ENCODE measurements at places on chromosomes 5 and 9.

DNA sequence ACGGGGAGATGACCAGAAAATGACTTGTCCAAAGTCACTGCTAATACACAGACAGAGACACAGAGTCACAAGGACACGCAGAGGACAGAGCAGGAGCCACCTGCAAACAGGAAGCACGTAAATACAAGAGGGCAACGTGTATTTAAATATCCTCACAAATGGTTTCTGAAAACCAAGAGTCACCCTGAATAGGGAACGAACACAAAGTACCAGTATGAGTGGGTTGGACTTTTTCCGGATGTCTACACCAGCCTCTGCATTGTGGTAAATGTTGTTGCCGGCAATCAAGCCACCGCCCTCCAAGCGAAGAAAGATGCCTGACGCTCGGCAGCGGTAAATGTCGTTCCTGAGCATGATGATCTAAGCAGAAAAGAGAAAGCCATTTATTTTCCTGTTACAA lies 44.5 kb downstream of the FBXO10 start:
- peak; percentile 53 for DNase-seq

- DNase-seq, result no peak
Observed at GRCh38 chr9:135381762-135382310, 97.7 kb upstream of the PPP1R26 start.

DNA sequence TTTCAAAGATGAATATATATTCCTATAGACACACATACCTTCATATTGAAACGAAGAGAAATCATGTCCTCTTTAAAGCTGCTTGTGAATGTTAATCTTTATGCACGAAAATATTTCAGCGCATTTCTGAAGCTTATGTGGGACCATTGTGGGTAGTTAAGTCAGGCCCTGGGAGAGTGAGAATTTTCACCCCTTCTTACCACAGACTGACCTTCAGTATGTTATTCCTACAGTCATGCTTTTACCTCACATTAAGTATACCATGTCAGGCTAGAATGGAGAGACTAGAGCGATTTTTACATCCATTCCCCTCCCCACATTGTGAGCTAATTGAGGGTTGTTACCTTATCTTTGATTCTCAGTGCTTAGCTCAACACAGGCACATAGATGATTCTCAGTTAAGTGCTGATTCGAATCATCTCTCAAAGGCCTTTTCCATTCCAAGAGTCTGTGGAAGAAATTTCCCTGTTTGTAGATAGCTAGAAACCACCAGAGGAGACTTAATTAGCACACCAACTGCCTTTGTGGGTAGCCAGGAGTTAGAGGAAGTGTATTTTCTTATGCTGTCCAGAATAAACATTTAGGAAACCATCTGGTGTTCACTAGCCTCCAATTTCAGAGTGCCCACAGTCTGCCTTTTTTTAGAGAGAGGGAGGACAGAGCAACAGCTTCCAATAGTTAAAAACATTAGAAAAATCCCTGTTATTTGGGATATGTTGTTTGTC lies 110.5 kb downstream of the MEGF10 start:
- DNase-seq, result no peak

DNA sequence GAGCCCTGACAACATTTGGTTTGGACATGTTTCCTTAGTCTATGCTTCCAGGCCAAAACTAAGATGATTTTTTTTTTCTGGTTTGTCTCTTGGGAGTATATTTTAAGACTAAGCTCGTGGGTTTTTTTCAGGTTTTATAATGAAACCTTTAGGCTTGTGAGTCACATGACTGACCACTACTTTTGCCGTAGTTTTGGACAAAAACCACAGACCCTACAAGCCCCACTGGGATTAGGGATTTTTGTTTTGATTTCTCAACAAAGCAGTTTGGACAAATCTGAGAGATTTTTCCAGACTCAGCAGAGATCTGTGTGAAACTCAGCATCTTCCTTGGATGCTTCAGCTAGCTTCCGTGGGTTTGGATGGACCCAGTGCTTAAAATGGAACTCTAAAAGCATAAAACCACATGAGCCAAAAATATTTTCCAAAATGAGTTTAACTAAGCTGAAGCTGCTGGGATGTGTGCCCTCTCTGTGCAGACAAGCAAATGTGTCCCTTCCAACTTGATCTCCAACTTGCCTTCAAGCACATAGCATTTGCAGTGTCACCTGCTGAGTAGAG lies 70.3 kb upstream of the SMIM15 start:
- no peak for DNase-seq

DNA sequence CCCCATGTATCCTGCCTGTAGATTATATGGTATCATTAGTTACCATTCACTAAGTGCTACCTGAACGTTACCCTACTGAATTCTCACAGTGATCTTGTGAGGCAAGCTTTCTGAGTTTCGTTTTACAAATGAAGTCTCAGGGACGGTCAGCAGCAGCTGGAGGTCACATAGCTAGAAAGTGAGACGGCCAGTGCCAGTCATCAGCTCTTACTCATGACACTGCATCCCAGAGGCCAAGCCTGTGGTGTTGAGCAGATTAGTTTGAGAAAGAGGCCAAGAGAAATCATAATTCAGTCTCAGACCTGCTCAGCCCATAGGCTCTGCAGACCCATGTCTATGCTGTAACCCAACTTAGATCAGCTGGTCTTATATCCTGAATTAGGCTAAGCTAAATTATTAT lies 95.7 kb upstream of the EGFLAM start:
- no peak for DNase-seq

GRCh38 chr9:135926402-135927194 lies 19.3 kb upstream of the CAMSAP1 start:
- DNase-seq, result peak; percentile 97

GRCh38 chr9:137431416-137431931 lies 8.3 kb downstream of the NOXA1 start:
- DNase-seq, result no peak

- no peak for DNase-seq
Observed at GRCh38 chr9:125492719-125493118, 214.3 kb downstream of the MAPKAP1 start.

DNA sequence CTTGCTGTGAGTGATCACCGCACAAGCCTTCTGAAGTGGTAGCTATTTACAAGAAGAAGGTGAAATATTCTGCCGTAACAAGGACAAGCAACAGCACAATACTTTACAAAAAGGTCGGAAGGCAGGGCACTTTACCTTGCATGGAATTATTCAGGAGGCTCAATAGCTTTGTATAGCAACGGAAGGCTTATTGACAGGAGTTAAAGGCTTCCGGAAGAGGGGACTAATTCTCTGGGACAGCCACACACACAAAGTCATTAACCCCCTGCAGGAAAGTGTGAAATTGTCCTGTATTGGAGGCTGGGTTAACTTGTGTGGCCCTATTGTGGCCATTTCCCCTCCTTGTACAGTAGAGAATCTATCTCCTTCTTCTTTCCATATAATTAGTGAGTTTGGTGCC lies 199.3 kb upstream of the SEMA6A start:
- DNase-seq, result no peak

DNA sequence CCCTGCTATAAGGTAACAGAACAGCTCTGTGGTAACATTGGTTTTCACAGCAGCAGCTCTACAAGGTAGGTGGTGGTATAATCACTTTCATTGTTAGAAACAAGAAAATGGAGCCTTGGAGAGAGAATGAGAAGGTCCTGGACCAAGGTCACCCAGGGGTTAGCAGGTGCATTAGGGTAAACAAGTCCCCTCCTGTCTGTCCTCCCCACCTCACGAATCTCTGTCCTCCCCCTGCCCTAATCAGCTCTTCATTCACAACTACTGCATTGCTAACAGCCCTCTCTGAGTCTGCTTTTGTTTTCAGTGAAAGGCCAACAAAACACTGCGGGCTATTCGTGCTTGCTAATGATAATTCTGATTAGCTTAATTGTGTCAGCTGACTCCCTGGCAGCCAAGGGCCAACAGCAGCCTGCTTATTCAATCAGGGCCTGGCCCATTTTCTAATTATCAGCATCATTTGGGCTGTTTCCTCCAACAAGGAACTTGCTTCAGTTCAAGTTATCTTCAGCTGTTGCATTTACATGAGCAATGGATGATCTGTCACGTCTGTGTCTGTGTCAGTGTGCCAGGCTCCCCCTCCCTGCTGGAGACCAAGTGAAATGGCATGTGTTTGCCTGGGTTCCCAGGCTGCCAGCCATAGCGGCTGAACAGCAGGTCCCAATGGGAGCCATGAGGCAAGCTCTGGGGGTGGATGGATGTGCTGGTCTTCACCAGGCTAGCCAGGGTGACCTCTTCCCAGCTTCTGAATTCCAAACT lies 56.7 kb upstream of the EQTN start:
- peak; percentile 69 for DNase-seq

GRCh38 chr5:38607930-38608564 lies 51.6 kb upstream of the LIFR start:
- no peak for DNase-seq

DNA sequence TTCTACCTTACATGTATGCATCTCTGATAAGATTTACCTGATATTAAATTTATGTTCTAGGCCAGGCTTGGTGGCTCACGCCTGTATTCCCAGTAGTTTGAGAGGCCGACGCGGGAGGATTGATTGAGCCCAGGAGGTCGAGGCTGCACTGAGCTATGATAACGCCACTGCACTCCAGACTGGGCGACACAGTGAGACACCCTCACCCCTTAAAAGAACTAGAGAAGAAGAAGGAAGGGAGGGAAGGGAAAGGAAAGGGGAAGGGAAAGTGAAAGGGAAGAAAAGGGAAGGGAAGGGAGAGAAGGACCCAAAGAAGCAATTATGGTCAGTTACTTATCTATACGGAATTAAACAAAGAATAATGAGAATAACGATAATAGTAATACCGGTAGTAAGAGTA lies 1.2 kb upstream of the RFK start:
- DNase-seq, result peak; percentile 70

DNA sequence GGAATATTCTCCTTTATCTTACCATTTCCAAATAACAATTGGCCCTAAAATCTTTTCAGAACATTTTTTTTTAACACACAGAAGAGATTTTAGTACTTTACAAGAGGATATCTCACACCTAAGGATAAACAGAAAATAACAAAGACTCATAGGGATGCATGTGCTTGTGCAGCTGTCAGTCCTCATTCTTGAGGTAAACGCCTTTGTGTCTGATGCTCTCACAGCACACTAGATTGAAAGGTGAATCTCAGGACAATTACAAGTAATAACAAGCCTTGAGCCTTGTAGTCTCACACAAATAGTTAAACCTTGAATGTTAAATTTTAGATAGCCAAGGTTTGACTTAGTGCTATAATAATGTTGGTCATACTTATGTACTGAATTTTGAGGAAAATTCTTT lies 439.2 kb downstream of the PTPRD start:
- DNase-seq, result no peak

- DNase-seq, result no peak
Observed at GRCh38 chr9:7606591-7606990, 193.0 kb downstream of the DMAC1 start.

- peak; percentile 55 for DNase-seq
Observed at GRCh38 chr5:170861917-170862766, at the start of gene RANBP17. Gene RANBP17, plus strand, starts transcription at chr5:170862018.

DNA sequence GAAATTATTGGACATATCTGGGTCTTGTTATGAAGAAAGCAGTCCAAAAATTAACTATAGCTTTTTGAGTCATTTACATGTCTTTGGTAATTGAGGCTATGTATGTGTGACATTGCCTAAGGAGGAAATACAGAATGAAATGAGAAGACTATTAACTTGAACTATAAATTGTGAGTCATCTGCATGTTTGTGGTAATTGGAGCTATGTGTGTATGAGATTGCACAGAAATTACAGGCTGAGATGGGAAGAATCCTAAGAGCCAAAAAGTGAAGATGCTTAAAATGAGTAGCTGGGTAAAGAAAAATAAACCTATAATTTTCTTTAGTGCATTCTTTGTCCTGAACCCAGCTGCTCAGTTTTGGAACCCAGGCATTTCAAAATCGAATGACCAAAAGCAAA lies 747.6 kb upstream of the EDIL3 start:
- DNase-seq, result no peak

GRCh38 chr5:153753645-153754432 lies 263.4 kb downstream of the GRIA1 start:
- no peak for DNase-seq

- no peak for DNase-seq
Observed at GRCh38 chr5:102596951-102597350, 98.2 kb upstream of the SLCO6A1 start.

DNA sequence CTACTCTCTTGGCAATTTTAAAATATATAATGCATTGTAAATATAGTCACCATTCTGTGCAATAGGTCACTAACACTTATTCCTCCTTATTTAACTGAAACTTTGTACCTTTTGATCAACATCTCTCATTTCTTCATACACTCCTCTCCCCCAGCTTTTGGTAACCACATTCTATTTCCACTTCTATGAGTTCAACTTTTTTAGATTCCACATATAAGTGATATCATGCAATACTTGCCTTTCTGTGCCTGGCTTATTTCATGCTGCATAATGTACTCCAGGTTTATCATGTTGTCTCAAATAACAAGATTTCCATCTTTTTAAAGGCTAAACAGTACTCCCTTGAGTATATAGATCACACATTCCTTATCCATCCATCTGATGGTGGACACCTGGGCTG lies 188.8 kb downstream of the NXNL2 start:
- no peak for DNase-seq

GRCh38 chr9:33924978-33925797 lies 108.2 kb downstream of the UBE2R2 start:
- DNase-seq, result no peak

GRCh38 chr9:109063760-109064159 lies 50.5 kb upstream of the CTNNAL1 start:
- no peak for DNase-seq

GRCh38 chr9:19640014-19640413 lies 148.8 kb downstream of the SLC24A2 start:
- DNase-seq, result no peak

- no peak for DNase-seq
Observed at GRCh38 chr5:138065102-138065501, 18.7 kb upstream of the WNT8A start.

DNA sequence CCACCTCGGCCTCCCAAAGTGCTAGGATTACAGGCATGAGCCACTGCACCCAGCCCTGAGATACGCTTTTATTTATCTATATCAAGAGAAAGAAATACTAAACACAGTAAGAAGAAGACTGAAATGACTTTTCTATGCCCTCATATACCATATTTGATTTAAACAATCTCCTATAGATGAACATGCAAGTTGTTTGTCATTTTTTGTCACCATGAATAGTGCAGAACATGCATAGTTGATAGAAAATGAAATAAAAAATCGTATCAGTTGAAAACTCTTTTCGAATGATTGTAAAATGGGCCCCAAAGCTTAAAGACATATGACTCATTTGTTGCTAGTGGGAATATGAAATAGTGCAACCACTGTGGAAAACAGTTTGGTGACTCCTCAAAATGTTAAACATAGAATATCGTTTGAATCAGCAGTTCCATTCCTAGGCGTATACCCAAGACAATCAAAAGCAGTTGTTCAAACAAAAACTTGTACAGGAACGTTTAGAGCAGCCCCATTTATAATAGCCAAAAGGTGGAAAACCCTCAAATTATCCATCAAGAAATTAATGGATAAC lies 61.4 kb upstream of the ANKH start:
- DNase-seq, result no peak

DNA sequence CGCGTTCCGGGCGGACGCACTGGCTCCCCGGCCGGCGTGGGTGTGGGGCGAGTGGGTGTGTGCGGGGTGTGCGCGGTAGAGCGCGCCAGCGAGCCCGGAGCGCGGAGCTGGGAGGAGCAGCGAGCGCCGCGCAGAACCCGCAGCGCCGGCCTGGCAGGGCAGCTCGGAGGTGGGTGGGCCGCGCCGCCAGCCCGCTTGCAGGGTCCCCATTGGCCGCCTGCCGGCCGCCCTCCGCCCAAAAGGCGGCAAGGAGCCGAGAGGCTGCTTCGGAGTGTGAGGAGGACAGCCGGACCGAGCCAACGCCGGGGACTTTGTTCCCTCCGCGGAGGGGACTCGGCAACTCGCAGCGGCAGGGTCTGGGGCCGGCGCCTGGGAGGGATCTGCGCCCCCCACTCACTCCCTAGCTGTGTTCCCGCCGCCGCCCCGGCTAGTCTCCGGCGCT lies at the start of gene DAPK1:
Gene DAPK1 (plus strand): TSS at position 264 of the 442 bp plus-strand sequence. CDS start 1,211 bp downstream, outside the sequence.
- peak; percentile 73 for DNase-seq

GRCh38 chr5:137730336-137730735 lies 5.6 kb downstream of the KLHL3 start:
- no peak for DNase-seq
